C1 segment of cervical spinal cord (tissue), 14 donors: ENCODE measurements at places on chromosomes 3 and 15.

GRCh38 chr3:14210843-14211594 lies 32.4 kb downstream of the LSM3 start:
- no peak for DNase-seq

DNA sequence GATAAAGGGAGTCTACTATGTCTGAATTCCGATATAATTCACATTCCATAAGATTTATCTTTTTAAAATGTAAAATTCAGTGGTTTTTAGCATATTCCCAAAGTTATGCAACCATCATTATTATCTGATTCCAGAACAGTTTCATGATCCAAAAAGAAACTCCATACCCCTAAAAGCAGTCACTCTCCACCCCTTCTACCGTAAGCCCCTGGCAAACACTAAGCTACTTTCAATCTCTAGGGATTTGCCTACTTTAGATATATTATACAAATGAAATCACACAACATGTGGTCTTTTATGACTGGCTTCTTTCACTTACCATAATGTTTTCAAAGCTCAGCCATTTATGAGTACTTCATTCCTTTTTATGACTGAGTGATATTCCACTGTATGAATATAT lies 65.6 kb downstream of the TMEM212 start:
- no peak for DNase-seq

DNA sequence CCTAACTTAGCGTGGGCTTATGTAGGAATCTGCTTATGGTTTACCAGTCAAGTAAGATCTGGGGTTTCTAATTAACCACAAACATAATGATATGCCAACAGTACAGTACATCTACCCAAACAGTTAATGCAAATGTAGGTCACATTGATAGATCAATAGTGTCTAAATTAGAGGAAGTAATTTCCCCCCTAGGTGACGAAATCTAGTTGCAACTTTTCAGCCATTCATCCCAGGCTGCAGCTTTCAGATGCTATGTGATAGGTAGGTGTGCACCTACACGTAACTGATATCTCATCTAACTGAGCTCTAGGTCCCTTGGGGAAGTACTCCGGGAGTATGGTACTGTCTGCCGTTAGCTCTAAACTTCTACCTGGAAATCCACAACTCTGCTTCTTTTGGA lies 57.2 kb downstream of the CRTC3 start:
- DNase-seq, result no peak

GRCh38 chr3:4060064-4060463 lies 243.1 kb upstream of the SETMAR start:
- no peak for DNase-seq

- no peak for DNase-seq
Observed at GRCh38 chr3:184896336-184896735, 84.4 kb downstream of the VPS8 start.
